MV-4-11 (cell line): ENCODE measurements at places on chromosomes 6 and 20.
A peak's percentile ranks its signal among the peaks of the same experiment; 100 is the strongest.

DNA sequence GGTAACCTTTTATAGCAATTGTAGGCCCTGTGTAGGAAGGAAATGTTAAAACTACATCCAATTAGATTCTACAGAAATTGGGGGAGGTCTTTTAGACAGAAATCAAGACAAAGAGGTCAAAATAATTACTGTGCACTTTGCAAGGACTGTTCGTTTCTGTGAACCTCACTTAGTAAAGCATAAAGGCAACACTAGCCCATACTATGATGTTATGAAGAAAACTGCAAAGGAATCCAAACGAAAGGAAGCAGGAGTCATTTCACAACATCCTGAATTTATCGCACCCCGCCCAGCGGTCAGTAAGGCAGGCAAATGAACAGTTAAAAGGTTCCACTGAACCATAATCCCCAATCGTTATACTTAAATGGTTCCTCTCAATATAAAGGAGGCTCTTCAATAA, 429.5 kb upstream of the ARID1B start:
- DNase-seq, result peak; percentile 35

DNA sequence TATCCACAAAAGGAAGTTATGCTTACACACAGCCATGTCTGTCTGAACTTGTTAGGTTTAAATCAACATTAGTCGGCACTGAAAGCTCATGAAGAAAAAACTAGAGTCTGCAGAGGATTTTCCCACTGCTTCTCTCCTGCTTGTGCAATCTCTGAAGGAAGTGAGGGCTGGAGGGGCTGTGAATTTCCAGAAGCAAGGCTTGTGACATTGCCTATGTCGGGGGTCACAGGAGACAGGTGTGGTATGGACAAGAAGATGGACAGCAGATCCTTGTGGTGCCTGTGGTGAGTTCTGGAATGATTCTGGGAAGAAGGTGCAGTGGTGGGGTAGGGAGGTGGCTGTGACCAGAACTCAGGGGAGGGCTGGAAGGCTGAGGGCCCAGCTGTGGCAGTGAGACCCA, 84.3 kb upstream of the TRAF3IP2 start:
- no peak for DNase-seq

DNA sequence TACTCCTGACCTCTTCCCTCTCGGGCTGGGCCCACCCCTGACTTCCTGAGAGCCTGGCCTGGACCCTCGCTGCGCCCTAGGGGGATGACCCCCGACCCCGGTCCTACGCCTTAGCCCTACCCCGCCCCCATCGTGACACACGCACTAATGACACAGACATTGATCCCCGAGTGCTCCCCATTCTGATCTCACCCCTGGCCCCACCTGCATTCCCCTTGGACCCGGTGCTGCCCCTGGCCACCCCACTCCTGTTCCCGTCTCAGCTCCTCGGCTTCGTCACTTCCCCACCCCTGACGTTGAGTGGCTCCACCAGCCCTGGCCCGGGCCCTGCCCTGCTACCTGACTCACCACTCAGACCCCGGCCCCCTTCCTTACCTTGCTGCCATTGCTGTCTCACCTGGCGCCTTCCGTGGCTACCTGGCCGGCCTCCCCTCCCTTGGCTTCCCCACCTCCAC, 12.1 kb downstream of the RBCK1 start:
- DNase-seq, result no peak

DNA sequence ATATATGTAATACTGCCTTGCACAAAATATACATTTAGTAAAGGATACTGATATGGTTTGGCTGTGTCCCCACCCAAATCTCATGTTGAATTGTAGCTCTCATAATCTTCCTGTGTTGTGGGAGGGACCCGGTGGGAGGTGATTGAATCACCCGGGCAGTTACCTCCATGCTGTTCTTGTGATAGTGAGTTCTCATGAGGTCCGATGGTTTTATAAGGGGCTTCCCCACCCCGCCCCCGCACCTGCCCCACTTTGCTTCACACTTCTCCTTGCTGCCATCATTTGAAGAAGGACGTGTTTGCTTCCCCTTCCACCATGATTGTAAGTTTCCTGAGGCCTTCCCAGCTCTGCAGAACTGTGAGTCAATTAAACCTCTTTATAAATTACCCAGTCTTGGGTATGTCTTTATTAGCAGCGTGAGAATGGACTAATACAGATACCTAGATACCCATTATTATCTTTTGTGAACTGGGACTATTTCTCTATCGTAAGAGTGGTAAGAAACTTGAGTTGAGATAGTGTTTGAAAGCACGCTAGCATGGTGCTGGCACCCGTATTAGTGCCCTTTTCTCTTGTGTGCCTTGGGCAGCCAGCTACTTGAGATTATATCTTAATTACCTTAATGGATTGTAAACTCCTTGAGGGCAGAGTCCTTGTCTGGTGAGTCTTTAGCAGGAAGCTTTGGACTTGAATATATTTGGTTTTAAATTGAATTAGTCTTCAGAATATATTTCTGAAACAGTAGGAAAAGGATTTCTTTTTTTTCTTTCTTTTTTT, 25.6 kb downstream of the TOP1 start:
- no peak for DNase-seq

- DNase-seq, result no peak
Measured at GRCh38 chr6:162109480-162110050, 618.0 kb downstream of the PRKN start.

GRCh38 chr6:108847738-108848115, 495 bp upstream of the ARMC2 start:
- no peak for DNase-seq

DNA sequence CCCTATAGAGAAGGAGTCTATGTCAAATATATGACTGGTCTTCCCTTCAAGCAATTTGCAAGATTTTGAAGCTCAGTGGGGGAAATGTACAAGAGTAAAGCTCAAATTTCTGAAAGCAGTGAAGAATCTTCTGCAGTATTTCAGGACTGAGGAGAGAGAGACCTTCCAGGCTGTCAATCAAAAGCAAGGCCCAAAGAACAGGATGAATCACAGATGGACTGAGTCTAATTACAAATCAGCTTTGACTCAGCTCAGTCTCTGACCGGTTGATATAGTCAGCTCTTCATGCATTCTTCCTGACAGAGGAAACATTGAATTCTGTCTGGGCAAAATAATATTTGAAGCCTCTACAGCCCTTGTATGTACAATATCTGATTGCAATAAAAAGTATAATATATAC, 7.7 kb upstream of the HTR1B start:
- no peak for DNase-seq
